ENCODE measurements at places on chromosomes 5 and 9.
A peak's percentile ranks its signal among the peaks of the same experiment; 100 is the strongest.

GRCh38 chr9:99474186-99474585 is 252.1 kb downstream of the SEC61B start:
- no peak for DNase-seq

GRCh38 chr9:109797006-109797405 is 17.0 kb downstream of the PALM2AKAP2 start:
- DNase-seq = no peak

DNA sequence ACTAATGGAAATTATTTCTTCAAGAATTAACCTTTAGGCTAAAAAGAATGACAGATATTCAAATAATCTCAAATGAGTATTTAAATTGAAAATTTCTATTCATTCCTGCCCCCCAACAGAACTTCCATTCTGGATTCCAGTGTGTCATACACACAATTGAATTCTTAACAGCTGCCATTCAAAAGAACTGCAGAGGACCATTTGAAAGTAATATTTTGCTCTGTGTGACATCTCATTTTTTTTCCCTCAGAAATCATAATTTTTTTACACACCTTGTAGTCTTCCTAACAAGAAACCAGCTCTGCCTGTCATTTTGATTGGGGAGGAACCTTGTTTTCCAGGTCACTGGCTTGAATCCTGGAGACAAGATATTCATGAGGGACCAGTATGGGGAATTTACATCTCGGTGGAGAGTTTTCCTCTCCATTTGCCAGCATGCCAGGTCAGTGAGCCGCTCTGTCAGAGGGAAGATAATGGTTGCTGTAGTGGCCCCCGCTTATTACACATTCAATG is 358.7 kb upstream of the ITGA1 start:
- no peak for DNase-seq

GRCh38 chr9:69145144-69145715 is 28.8 kb upstream of the TJP2 start:
- no peak for DNase-seq

- no peak for DNase-seq
Measured at GRCh38 chr5:39711821-39712220, 287.0 kb upstream of the DAB2 start.

- DNase-seq = no peak
Measured at GRCh38 chr5:116799401-116799800, 224.8 kb upstream of the SEMA6A start.

GRCh38 chr5:17436761-17437221 is 61.2 kb upstream of the TAF11L2 start:
- DNase-seq = no peak

- no peak for DNase-seq
Measured at GRCh38 chr9:2236850-2237249, 221.7 kb downstream of the SMARCA2 start.

DNA sequence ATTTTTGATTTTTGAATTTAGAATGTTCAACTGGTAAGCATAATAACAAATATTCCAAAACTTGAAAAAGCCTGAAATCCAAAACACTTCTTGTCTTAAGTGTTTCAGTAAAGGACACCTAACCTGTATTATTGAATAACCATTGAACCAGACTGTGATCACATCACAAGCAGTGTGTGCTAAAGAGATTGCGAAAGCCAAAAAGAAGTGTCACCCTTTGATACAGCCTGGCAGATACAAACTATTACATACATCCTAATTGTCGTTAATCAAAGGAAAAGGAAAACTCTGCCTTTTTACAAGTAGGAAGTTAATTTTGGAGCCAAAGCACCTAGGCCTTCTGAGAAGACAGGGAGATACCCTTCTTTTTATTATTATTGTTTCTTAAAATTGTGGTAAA is 8.4 kb upstream of the FAM120AOS start:
- DNase-seq = no peak

DNA sequence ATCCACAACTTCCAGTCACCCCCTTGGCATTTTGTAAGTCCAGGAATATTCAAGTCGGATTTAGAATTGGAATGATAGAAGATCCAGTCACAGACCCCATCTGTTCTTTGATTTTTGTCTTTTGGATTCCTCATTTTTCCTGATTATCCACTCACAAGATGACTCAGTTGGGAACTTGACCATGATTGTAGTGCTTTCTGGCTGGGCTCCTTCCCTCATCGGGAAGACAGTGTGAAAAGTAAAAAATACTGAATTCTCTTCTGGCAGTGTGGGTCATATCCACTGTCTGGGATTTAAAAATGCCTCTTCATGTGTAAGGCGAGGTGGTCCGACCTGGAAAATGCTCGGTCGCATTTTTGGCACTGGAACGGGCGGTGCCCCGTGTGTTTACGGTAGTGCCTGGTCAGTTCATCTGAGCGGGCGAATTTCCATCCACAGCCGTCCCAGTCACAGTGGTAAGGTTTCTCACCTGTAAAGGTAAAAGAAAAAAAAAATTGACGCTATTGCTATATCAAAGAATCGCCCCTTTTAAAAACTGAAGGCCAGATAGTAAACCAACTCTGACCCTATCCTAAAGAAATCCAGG is 4.0 kb downstream of the KLF4 start:
- no peak for DNase-seq

DNA sequence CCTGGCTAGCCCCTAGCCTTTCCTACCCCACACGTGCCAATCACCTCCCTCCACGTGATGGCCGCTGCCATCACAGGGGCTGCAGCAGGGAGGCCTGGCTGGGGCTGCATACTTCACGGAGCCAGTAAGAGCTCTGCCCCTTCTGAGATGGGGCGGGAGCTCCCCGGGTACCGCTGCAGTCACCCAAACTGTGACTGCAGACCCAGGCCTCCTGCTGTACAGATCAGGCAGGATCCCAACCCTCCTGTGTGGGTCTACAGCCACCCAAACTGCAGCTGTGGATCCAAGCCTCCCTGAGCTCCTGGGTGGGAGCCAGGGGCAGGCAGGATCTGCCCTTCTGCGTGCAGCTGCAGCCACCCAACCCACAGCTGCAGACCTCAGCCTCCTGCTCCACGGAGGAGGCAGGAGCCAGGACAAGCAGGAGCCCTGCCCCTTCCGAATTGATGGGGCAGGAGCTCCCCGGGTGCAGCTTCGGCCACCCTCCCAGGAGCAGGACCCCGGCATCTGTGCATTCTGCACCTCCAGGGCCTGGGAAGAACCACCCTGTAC is 3.2 kb upstream of the BTNL9 start:
- no peak for DNase-seq

- DNase-seq = no peak
Measured at GRCh38 chr5:147180751-147181150, 54.1 kb upstream of the STK32A start.

DNA sequence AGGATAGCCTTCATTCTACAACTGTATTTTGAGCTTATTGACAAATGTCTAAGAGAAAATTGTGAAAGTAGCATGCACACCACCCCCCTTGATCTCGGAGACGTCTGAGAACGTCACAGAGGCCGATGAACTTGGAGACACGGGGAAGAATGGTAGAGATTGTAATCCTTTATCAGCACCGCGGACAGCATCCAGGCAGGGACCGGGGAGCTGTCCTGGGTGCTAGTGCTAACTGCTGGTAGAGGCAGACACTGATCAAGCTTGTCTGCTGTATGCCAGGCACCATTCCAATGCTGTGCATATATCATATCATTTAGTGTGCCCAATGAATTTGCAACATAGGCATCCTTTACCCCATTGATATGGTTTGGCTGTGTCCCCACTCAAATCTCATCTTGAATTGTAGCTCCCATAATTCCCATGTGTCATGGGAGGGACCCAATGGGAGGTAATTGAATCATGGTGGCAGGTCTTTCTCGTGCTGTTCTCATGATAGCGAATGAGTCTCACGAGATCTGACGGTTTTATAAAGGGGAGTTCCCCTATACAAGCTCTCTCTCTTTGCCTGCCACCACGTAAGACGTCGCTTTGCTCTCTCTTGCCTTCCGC is 98.8 kb downstream of the LHX2 start:
- peak; percentile 85 for DNase-seq

DNA sequence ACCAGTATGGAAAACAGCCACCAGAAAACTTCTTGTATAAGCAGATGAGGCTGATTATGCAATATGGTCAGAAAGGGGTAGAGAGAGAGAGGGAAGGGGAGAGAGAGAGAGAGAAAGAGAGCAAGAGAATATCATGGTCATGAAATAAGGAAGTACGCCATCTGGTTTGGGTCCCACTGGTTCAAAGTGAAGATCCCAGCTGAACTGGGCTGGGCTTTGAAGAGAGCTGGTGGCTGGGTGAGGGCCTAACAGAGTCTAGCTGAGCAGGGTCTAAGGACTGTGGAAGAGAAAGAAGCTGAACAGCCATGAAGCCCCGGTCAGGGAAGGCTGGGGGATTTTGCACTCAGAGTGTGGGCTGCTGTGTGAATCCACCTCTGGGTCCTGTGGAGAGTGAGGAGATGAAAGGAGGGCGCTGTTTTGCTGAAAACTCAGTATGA is 14.6 kb downstream of the TRIM14 start:
- DNase-seq = no peak

- no peak for DNase-seq
Measured at GRCh38 chr9:87973730-87974292, 522 bp downstream of the CDK20 start.

Measured in COLO829 (cell line).